ENCODE measurements at places on chromosomes 13 and 19.
A peak's percentile ranks its signal among the peaks of the same experiment; 100 is the strongest.

- DNase-seq, result no peak
These were observed 228.5 kb downstream of the RFC3 start for GRCh38 chr13:34046457-34046856.

DNA sequence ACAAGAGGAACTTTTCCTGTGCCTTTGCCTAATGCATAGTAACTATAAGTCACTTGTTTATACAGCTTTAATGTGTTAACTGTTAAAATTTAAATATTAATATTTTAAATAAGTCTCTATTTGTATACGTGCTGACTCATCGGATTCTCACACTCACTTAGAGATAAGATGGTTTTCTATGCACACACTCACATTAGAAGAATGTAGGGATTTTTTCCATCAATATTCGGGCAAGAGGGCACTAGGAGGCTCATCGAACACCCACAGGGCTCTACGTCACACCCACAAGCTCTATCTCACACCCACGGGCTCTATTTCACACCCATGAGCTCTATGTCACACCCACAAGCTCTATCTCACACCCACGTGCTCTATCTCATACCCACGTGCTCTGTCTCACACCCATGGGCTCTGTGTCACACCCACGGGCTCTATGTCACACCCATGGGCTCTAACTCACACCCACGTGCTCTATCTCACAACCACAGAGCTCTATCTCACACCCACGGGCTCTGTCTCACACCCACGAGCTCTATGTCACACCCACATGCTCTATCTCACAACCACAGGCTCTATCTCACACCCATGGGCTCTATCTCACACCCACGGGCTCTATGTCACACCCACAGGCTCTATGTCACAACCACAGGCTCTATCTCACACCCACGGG is 73.4 kb downstream of the COL4A2 start:
- DNase-seq, result no peak

- DNase-seq, result no peak
These were observed 1.3 kb upstream of the CALM3 start for GRCh38 chr19:46599716-46600373.

DNA sequence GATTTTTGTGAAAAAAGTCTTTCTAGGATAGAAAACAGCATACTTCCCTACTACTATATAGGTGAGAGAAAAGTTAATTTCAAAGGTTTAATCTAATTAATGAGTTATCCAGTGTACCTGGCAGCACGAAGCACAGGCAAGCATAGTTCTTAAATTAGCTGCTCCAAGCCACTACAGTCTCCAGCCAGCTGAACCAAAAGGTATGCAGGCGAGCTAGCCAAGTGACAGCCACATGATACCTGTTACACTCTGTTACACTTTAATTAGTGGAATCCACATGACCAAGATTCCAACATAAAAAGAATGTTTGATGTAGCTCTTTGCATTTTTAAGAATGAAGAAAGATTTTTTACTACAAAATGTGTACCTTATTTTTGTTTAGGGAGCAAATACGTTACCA is 15.5 kb downstream of the SLC25A30 start:
- DNase-seq, result no peak

DNA sequence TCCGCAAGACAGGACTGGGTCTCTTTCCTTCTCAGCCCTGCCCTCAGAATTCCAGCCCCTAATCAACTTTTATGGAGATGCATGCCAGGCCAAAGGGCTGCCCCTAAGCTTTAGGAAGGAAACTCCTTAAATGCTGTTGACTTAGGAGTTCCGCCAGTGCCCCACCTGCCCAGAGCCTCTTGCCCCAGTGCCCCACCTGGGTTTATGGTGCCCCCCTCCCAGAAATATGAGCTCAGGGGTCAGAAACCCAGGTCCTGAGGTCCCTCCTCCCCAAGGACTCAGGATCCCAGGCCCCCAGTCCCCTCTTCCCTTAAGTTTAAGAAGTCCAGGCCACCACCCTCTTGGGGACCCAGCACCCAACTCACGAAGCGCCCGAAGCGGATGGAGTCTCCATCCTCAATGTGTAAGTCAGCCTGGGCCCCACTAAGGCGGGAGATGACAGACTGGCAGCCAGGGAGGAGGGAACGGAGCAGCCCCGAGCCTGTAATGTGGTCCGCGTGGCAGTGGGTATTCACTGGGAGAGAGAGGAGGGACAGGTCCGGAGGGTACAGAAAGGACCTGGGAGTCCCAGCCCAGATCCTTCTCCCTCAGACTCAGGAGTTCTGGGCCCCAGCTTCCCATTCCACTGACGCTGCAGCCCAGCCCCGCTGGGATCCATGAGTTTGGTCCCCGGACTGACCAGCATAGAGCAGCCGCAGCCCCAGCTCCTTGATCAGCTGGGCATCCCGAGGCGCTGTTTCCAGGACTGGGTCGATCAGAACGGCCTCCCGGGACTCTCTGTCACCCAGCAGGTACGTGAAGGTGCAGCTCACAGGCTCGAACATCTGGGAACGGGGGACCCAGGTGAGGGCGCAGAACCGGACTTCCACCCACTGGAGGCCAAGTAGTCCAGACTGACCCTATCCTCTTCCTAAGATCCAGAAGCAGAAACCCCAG is 897 bp downstream of the ETHE1 start:
- no peak for DNase-seq

GRCh38 chr19:50669302-50670101 is 20.3 kb downstream of the C19orf81 start:
- no peak for DNase-seq

DNA sequence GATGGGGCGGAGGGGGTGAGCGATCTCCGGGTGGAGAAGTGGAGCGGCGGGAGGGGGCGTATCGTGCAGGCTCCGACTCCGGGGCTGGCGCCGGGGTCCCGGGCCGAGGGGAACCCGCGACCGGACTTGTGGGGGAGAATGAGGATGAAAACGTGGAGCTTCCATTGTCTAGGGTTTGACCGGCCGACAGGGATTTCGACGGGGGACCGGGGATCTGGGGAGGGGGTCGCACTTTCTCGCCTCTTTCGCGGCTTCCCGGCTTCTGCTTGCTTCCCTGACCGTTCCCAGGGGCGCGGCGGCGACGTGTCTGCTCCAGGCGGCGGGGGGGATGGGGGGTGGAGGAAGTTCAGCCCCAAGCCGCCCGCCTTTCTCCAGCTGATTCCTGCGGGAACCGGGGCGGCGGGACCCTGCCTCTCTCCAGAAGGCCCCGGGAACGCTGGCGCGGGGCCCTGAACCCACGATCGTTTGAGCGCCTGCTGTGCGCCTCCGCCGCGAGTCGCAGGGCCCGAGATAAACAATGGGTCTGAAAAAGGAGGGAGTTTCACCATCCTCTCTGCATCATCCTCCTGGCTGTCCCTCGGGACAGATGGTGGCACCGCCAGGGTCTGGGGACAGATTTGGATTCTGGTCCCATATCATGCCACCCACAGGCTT is 790 bp downstream of the TPM4 start:
- peak; percentile 82 for DNase-seq

DNA sequence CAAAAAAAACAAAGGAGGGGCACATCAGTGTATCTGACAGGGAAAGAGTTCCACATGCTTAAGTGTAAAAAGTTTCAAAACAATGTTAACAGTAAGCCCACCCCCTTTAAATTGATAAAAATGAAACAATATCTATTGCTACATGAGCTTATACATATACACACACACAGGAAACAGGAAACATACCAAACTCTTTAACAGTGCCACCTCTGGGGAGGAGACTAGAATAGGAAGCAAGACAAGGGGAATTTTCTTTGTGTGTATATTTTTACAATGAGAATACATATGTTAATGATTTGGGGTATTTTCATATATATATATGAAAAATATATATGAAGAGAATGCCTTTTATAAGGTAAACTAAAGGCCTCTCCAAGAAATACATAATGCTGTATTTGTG is 44.7 kb downstream of the TPT1 start:
- no peak for DNase-seq
